Psoas muscle (tissue), 8 donors: ENCODE measurements at places on chromosomes 7 and 10.

GRCh38 chr10:9451211-9451773, 1396.8 kb downstream of the GATA3 start:
- DNase-seq, result no peak

DNA sequence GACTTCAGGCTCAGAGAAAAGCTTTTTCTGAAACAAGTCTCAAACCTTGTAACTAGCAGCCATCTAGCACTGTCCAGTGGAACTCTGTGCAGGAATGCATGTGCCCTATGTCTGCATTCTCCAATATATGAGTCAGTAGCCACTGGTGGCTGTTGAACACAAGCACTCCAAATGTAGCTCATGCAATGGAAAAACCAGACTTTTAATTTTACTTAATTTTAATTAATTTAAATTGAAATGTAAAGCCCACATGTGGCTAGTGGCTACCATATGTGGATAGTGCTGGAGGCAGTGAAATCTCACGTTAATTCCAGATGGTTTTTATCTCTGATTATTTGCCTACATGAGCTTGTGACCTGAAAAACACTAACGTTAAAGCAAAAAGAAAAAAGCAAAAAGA, 225.1 kb downstream of the GATA3 start:
- DNase-seq, result no peak

- DNase-seq, result no peak
Observed at GRCh38 chr7:18320971-18321567, 174.5 kb upstream of the HDAC9 start.

DNA sequence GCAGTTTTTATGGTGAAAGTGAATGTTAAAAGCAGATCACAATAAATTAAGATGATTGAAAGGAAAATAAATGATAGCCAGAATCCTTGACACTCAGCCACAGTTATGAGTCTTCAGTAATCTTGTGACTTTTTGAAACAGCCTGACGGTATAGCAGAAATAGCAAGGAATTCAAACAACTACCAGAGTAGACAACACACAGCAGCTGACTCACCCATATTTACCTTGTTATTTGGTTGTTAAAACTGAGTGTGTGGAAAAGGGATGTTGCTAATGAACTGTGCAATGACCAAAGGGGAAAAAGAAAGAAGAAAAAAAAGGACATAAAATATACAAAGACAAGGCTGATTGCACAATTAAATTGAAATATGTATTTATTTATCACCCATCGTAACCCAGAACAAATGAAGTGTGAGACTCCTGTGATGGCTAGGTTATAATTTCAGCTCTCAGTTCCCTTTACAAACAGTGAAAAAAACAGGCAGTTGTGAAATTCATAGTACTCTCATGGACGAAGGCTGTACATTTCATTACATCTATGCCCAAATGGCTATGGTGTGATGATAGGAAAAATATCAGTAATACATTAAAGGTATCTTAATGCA, 1023.0 kb upstream of the SORCS1 start:
- no peak for DNase-seq

DNA sequence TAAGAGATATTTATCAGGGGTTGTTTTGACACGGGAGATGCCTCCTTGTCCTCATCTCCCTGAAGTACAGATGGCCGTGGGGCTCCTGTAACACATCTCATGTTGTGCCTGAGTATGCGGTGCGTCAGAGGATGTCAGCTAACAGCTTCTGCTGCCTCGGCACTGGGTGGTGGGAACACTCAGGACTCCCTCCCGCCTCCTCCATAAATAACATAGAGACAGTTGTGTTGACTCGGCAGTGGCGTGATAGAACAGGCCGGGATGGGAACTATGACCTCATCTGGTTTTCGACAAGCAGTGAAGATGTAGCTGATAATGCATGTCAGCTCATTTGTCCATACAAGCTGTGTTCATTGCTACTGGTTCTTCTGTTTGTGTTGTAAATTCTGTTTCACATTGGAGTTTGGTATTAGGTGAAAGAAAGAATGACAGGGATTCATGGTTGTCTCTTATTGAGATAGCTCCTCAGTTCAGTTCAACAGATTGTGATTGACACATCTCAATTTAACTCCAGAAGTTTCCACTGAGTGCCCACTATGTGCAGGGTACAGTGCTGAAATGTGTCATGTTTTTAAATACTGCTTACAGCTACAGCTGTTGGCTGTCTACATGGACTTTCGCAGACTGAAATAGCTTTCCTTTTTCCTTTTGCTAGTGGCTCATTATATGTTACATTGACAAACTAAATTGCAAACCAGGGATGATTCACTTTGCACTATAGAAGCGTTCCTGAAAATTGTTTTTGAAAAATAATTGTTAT, 87.4 kb downstream of the CHN2 start:
- DNase-seq, result no peak

- no peak for DNase-seq
Observed at GRCh38 chr10:112698818-112699164, 251.3 kb upstream of the TCF7L2 start.

DNA sequence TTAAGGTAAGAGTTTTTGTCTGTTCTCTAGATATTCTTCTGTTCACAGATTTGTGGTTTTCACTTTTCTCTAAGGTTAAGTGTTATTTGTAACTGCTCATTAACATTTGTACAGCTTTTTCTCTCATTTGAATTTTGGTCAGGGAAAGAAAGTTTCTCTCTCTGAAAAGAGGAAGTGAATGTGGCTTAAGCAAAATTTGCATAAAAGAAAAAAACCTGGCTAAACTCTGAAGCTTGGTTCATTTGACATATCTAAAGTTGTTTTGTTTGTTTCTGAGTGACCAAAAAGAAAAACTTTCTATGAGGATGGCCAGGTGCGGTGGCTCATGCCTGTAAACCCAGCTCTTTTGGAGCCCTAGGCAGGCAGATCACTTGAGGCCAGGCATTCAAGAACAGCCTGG, 22.0 kb upstream of the SLC26A4 start:
- DNase-seq, result no peak

GRCh38 chr10:1187151-1187854, 131.1 kb downstream of the WDR37 start:
- DNase-seq, result no peak

- DNase-seq, result peak; percentile 62
Observed at GRCh38 chr7:601595-602340, 82.1 kb upstream of the PDGFA start.

DNA sequence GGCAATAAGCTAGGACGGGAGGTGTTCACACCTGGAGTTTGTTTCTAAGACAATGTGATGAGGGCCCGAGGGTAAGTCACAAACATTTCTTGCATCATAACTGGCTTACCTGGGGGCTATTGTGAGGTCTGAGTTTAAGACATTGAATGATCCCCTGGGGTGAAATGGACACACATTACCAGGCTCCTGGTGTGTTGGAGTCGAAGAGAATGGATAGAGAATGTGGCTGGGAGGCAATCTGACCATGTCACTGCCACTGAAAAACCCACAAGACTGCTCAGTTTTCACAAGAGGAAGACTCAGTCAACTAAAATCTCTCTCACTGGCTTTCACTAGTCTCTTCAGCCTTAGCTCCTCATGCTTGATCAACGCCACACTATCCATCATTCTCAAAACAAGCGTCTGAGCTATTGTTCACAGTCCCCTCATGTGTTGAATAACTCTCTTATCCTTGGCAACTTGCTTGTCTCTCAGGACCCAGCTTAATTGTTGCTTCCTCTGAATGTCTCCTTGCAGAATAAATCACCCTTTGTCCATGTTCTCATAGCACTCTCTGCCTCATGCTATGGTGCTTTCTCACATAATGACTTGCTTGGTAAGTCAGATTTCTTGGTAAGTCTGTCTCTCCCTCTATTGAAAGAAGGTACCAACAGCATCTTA, at the start of gene C10orf120:
C10orf120 (minus strand) TSS at position 51 of the 660 bp plus-strand sequence. CDS start 56 bp downstream, outside the sequence.
- no peak for DNase-seq

DNA sequence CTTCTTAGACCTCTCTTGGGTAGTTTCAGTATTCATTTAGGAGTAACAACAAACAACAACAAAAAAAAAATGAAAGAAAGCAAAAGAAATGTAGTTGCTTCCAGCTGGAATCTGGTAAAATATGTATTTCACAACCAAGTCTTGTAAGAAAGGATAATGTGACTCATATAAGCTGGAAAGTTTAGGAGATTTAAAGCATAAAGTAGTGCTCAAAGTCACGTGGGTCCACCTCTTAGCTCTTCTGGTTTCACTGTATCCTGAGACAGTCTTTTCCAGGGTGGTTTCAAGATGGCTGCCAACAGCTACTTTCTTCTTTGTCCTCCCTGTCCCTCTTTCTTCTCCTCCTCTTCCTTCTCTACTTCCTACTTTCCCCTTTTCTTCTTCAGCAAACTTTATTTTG, 69.5 kb upstream of the CDK13 start:
- no peak for DNase-seq

- no peak for DNase-seq
Observed at GRCh38 chr10:79077488-79078173, 8.9 kb downstream of the ZMIZ1 start.

DNA sequence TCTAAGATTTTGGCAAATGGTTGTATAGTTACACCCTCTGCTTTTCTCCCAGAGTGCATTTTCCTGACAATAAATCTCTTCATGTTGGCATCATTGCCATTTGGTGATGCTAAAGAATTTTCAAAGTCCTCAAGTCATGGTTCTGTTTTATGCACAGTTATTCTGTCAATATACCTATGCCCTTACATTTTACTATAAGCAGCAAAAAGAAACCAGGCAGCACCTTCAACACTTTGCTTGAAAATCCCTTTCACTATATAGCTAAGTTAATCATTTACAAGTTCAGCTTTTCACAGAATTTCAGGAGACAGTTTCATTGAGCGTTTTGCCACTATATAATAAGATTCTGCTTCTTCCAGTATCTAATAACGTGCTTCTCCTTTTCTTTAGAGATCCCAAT, 22.6 kb downstream of the FIGNL1 start:
- no peak for DNase-seq

- DNase-seq, result no peak
Observed at GRCh38 chr7:2433713-2434550, 30.5 kb downstream of the CHST12 start.

GRCh38 chr7:147541261-147541660, 1049.3 kb upstream of the C7orf33 start:
- no peak for DNase-seq

DNA sequence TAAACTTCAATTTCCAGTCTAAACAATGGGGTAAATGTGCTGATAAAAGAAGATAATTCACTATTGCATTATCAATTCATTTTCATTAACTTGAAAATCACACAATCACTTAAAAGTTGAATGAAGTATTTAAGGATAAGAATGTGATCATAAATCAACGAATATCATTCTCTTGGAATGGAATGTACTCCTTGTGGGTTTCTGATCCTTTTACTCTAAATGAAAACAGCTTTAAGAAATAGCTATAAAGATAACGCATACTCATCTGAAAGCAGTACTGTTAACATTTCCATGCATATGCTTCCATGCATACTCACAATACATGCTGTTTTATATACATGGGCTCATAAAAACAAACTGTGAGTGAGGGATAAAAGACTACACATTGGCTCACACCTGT, 108.8 kb downstream of the ATE1 start:
- no peak for DNase-seq

DNA sequence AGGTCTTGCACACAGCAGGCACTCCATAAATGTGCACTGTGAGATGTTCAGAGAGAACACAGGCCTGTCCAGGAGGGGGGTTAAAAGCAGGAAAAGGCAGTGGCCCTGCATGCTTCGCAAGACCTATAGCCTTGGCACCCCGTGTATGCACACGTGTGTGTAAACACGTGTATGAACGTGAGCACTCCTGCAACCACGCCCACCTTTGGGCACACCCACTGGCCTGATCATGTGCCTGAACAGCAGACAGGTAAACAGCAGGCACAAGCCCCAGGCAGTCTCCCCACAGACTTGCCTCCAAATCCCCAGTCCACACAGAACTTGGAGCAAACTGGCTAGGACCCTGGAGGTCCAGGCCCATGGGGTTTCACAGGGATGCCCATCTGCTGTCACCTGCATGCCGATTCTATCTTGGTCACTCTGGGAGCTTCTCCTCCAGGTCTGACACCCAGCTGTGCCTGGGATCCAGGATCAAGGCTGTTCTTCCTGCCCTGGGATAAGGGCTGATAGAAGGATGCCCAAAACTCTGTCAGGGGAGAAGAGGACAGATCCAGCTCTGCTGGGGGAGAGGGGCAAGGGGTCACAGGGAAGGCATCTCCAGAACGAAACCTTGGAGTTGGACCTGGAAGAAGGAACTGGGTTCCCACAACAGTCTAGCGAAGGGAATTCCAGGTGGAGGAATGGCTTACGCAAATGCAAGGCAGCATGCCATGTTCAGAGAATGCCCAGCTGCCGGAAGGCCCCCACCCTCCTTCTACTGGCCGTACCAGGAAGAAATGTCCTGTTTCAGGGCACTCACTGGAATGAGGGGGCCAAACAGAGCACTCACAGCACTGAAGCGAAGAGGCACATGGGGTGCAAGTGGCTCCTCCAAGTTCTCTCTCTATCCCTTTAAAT, 14.3 kb upstream of the ZMIZ1 start:
- DNase-seq, result peak; percentile 22

DNA sequence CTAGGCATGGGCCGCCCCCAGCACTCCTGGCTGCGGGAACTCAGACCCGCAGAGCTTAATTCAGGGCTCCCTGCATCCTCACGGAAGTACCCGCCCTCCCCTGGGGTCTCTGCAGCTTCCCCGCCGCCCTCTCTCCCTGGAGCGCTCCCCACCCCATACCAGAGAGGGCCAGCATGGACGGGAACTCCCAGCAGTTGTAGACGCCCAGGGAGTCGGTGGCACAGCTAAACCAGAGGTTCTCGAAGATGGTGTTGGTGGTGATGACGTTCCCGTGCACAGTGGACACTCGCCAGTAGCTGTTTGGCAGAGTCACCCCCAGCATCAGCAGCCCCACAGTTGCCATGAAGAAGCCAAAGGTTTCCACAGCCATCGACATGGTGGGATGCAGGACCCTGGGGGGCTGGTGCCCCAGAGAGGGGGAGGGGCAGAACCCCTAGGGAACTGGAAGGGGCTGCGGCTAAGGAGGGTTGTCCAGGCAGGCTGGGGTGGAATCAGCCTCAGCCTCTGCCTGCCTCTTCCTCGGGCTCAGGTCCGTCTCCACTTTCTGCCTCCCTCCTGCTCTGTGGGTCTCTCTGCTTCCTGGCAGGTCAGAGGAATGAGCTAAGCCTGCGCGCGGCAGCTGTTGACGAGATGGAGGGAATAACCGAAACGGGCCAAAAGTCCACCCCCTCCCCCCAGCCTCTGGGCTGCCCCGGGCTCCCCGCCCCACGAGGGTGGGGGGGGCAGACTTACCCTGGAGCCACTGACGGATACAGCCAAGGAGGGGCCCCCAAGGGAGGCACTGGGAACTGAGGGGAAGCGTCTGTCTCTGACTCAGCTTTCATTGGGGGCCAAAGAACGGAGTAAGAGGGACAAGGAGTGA, at the start of gene CLDN15:
CLDN15 (minus strand) TSS at position 597 of the 862 bp plus-strand sequence; CDS start at position 376, 221 bp downstream.
- peak; percentile 89 for DNase-seq

GRCh38 chr7:31692871-31693270, 5.9 kb downstream of the PPP1R17 start:
- no peak for DNase-seq

GRCh38 chr7:46291601-46292150, 370.6 kb upstream of the IGFBP3 start:
- DNase-seq, result no peak

GRCh38 chr7:121447243-121447910, 51.3 kb upstream of the FAM3C start:
- DNase-seq, result no peak

DNA sequence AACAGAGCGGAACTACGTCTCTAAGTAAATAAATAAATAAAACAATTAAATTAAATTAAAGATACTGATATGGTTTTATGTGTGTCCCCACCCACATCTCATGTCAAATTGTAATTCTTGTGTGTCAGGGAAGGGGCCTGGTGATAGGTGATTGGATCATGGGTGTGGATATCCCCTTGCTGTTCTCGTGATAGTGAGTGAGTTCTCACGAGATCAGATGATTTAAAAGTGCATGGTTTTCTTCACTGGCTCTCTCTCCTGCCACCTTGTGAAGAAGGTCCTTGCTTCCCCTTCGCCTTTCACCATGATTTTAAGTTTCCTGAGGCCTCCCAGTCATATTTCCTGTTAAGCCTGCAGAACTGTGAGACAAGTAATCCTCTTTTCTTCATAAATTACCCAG, 29.0 kb upstream of the OGDHL start:
- no peak for DNase-seq
